Activated T-helper 1 cell treated with anti-CD3 and anti-CD28 coated beads, Interleukin-12 subunit alpha, Interleukin-12 subunit beta, Interleukin-2, Interleukin-4 antibody, amounts not matched to agents 30 ng/mL and 10 ng/mL and 1 ng/mL, durations not matched to agents 14 hours and 24 hours and 36 hours (primary cell): ENCODE measurements at places on chromosomes 2 and 18. TPM values are rescaled to one million over a fixed set of nuclear protein-coding genes. Genes with fewer than 3 reads are reported as not detected.

DNA sequence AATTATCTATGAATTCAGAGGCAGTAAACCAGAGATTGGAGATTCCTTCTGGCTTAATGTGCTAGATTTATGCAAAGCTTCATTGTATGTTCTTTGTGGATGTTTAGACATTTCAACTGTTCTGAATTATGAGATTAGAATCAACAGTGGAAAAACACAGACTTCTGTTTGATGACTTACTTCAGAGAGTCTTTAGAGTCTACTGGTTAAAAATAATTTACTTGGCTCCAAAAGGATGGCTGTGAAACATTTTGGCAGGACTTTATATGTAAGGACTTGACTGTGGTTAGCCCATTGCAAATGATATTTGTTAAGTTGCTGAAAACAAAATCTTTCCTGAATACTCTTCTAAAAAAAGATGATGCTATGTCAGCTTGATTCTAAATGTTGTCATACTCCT lies 25.5 kb upstream of the LRRC30 start:
- no peak for DNase-seq

GRCh38 chr2:207896525-207897285 lies 127.0 kb upstream of the FZD5 start:
- no peak for DNase-seq

DNA sequence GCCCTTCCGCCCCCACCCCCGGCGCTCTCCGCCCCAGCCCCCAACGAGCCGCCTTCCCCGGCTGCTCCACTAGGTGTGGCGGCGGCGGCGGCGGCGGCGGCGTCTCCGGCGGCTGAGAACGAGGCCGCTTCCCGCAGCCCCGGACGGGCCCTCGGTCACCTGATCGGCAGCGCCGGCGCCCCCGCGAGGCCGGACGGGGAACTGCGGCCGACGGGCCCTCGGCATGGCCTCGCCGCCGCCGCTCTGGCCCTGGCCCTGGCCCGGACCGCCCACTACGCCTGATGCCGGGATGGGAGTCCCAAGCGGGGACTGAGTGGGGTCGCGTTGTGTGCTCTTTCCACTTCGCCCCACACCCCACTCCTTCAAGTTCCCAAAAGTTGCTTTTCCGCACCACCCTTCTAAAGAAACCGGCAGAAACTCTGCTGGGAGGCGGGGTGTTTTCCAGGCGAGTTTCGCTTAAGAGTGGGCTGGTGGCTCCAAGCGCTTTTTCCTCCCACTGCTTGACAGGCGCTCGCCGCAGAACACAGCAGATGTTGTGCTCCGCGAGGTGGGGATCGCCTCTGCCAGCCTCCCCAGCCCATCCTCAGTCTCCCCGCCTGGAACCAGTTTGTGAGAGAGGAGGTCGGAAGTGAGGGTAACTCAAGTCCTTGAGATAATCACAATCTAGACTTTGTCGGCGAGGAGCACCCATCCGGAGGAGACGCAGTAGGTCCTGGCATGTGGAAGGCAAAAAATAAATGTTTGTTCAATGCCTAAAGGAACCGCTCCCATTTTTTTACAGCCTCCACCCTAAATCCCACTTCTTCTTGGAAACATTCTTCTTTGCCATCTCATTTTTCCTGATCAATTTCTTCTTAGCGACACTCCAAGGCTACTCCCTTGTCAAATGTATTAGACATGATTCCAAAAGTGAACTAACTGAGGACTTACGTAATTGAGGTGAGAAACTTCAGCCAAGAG lies at the start of gene NCKAP1:
Gene NCKAP1 (minus strand): TSS at position 117 of the 960 bp plus-strand sequence. CDS start 358 bp downstream, outside the sequence.
- DNase-seq, result peak; percentile 82

- no peak for DNase-seq
Observed at GRCh38 chr2:46171996-46172546, 125.1 kb upstream of the EPAS1 start.

DNA sequence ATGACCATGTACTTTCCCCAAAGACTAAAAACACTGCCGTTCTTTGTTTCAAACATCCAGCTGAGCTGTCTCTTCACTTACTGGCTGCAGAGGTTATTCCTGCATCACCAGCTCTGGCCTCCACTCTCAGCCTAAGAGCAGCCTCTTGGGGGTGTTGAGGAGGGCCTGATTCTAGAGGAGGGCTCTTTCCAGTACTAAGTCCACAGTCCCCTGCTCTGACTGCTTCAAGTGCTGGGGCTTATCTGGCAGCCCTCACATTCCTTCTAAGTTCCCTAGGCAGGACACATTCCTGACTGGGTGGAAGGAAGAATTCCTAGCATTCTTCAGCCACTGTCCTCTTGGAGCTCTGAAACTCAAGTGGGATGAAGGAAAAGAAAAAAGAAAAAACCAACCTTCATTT lies 32.9 kb upstream of the EHBP1 start:
- no peak for DNase-seq

DNA sequence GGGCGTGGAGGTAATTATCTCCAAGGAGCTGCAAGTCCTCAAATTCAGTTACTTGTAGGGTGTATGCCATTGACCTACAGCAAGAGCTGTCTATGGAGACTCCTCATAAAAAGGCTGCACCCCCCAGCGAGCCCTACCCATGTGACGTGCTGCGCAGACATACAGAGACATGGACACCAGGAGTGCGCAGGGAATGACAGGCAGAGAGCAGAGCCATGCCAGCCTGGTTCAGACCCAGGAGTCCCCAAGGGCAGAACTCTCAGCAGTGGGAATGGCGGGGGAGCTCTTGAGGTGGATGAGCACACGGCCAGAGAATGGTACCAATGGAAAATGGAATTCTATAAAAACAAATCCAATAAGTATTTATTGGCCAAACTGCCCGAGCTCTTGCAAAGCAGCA lies 310.1 kb downstream of the MYCN start:
- DNase-seq, result no peak

GRCh38 chr2:54605836-54606235 lies 117.6 kb upstream of the EML6 start:
- no peak for DNase-seq

DNA sequence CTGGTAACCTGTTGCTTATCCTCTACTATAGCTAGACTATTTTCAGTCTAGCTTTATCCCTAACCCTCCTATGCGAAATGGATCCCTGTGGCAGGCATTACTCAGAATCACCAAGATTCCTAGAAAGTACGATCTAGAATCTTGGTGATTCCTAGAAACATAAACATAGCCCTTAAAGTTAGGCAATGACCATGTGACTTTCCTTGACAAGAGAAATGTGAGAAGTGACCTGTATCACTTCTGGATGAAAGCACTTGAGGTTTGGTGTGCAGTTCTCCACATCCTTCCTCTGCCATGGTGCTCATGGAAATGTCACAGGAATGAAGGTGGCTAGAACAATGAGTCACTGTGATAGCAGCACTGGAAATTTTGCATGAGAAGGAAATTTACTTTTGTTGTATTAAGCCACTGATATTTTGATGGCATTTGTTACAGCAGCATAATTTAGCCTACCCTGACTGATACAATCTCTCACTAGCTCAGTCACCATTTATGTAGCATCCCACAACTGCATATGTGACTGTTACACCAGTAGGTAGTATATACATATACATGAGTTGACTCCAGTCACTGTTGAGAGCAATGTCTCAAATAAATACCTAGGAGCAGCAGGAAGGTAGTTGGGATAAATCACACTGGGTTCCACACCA lies 68.3 kb upstream of the MAPRE2 start:
- no peak for DNase-seq

DNA sequence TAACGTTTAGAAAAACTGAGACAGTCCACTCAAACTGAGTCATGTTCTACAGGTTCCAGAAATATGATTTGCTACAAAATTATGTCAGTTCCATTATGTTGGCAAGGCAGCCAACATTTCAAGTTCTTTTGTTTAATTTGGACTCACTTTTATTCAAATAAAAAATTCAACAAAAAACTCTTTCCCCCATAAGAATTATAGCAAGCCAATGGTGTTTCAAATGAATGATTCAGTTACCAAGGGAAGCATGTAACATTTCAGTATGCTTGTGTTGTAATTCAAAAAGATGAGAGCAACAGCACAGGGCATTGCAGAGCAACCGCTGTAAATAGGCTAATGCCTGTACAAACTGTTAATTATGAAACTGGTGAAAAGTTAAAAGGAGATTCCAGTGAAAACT lies 140.8 kb downstream of the FIGN start:
- no peak for DNase-seq

DNA sequence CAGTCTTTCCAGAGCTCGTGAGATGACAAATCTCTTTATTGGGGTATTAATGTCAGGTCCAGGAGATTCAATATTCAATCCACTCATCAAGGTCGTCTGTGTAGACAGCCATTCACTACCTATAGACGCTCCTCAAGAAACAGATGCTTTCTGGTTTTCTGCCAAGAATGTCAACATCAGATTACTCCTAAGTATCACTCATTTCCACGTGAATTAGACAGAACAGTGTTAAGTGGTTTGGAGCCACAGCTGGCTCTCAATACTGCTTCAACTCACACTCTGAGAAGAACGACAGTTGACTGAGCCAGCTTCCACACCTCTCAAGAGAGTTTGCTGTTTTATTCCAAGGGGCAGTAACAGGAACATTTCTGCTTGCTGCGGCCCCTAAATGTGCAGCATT lies 113.5 kb upstream of the NEDD4L start:
- no peak for DNase-seq

DNA sequence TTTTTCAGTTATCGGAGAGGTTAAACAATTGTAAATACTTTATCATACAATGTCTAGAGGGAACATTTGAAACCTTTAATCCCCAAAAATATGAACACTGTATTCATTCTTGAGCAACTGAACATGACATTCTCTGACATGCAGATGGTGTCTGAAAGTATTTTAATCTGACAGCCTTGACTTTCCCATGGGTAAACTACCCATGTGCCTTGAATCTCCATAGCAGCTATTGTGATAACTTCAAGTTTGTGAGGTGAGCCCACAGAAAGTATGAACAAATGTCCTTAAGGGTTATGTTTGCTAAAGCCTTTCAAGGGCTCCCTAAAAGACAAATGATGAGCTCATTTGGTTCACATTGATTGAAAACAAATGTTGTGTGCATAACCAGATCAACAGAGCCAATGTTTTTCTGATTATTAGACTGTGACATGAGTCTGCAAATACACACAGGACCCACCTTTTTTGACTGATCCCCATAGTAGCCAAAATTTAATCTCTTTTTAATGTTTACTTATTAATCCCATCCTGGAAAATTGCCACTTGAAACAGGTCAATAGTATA lies 1326.0 kb downstream of the LRP1B start:
- no peak for DNase-seq

DNA sequence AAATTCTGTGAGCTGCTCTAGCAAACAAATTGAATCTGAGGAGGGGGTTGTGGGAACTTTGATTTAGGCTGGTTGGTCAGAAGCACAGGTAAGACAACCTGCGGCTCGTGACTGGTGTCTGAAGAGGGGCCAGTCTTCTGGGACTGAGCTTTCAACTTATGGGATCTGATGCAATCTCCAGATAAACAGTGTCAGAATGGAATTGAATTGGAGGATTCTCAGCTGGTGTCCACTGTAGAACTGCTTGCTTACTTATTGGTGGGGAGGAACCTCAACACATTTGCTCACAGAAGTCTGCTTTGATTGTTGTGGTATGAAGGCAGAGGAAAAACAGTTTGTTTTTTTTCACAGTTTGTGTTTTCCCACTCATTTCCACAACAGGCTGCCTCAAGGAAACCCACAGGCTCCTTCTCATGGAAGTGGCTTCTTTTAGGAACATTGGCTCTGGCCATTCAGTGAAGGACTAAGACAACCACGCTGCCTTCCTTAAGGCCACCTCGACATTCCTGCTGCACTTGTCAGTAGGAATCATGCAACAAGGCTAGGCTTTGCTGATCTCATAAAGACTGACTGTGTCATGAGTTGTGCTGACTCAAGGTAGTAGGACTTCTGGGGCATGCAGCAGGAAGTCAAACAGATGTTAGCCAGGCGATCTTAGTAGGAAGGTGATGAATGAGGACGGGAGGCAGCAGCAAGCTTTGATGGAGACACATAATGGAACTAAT lies 104.7 kb downstream of the TSN start:
- no peak for DNase-seq

GRCh38 chr18:48838921-48839818 lies 111.6 kb downstream of the SMAD7 start:
- no peak for DNase-seq

DNA sequence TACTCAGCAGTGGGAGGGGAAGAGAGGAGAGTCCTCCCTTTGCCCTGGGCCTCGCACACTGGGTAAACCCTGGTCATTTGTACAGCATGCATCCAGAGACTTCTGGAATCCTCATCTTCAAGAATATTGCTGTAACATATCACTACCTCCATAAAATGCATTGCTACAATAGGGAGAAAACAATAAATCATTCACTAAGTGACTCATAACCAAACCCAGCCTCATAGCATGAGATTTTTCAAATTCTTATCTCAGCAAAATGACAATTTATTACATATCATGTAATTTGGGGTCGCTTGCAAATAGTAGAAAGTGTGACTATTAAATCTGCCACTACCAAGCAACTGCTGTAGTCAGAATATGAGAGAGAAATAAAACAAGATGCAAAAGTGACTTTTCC lies 189.4 kb downstream of the ALK start:
- no peak for DNase-seq

- no peak for DNase-seq
Observed at GRCh38 chr2:26462100-26462499, 15.8 kb downstream of the OTOF start.

- no peak for DNase-seq
Observed at GRCh38 chr2:57990118-57990725, 56.4 kb upstream of the VRK2 start.

DNA sequence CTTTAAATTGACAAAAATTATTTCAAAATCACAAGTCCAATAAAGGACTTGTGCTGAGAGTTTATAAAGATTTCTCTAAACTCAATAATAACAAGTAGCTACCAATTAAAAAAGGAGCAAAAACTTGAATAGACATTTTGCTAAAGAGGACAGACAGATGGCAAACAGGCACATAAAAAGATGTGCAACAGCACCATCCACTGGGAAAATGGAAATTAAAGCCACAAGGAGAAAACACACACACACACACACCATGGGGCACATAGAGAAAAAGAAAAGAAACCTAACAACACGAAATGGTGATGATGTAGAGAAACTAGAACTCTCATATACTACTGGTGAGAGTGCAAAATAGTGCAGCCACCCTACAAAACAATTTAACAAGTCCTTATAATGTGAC lies 12.6 kb upstream of the SLC9A4 start:
- DNase-seq, result no peak

DNA sequence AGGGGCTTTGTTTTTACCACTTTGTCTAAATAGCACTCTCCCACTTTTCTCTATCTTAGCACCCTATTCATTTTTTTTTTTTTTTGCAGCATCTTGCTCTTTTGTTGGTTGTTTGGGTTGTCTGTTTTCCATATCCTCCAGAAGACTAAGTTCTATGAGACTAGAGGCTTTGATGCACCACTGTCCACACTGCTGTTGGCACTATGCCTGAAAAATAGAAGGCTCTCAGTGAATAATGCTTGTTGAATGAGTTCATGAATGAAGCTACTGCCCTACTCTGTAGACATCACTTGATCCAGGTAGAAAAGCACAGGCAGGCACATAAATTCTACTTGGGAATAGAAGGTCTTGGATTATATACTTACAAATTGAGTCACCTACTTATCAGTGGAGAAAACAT lies 7.3 kb downstream of the IL1A start:
- no peak for DNase-seq

- DNase-seq, result no peak
Observed at GRCh38 chr18:68466672-68467071, 248.2 kb downstream of the TMX3 start.

The TNFAIP6 gene
- total RNA-seq, result not detected in 2 replicates

The HOXD9 gene
- total RNA-seq, result not detected in 2 replicates

The CPS1 gene
- 0.18 and 0.73 TPM in 2 replicates for total RNA-seq

The IL37 gene
- not detected in 2 replicates for total RNA-seq

The SPC25 gene
- total RNA-seq, result 17.9 and 19.9 TPM in 2 replicates

The OTOS gene
- total RNA-seq, result not detected in 2 replicates

The CCDC141 gene
- total RNA-seq, result 0.78 and 1.2 TPM in 2 replicates

The LYG2 gene
- total RNA-seq, result not detected in 2 replicates

The SERPINB4 gene
- not detected in 2 replicates for total RNA-seq

The DUSP2 gene
- total RNA-seq, result 494 and 500 TPM in 2 replicates
